Globus pallidus (tissue), 1 donor: ENCODE measurements at places on chromosomes 4 and X.

GRCh38 chrX:77014377-77015372 lies 432.5 kb upstream of the FGF16 start:
- DNase-seq, result peak; percentile 83

GRCh38 chr4:92483341-92483740 lies 179.6 kb downstream of the GRID2 start:
- DNase-seq, result no peak

GRCh38 chr4:58679886-58680285 lies 1569.7 kb upstream of the IGFBP7 start:
- no peak for DNase-seq

- no peak for DNase-seq
Measured at GRCh38 chr4:3308691-3309090, 15.9 kb downstream of the RGS12 start.

GRCh38 chr4:120754590-120754989 lies 167.9 kb downstream of the PRDM5 start:
- DNase-seq, result no peak

DNA sequence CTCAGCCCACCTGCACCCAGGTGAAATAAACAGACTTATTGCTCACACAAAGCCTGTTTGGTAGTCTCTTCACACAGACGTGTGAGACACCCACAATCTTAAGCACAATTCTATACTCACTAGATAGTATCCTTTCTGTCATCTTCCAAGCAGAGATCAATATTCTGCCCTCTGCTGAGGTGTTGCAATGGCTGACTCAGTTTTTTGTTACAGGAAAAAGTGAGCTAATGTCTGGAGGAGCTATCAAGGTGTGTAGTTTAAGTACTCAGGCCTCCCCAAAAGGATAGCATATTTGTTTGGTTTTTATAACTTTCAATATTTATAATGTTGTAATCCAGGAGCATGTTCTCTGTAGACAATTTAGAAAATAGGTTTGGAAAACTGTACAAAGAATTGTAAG lies 775.2 kb upstream of the POU3F4 start:
- DNase-seq, result no peak

DNA sequence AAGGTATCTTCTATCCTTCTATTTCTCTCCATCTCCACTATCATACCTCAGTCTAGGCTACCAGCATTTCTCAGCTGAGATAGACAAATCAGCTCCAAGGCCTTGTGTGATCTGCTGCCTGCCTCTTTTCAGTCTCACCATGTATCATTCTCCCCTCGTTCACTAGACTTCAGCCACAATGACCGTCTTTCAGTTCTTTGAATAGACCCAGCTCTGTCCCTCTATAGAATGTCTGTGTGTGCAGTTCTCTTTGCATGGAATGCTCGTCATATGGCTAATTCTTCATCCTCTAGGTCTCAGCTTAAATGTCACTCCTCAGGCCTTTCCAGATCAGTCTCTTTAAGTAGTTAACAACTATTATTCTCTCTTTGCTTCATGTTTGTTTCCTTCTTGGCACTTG lies 6.5 kb downstream of the IGBP1 start:
- peak; percentile 55 for DNase-seq

GRCh38 chr4:32991663-32992062 lies 2271.5 kb downstream of the PCDH7 start:
- DNase-seq, result no peak

GRCh38 chrX:148417934-148418333 lies 82.5 kb upstream of the AFF2 start:
- no peak for DNase-seq

GRCh38 chr4:177320721-177321120 lies 11.0 kb downstream of the NEIL3 start:
- no peak for DNase-seq

- DNase-seq, result no peak
Measured at GRCh38 chrX:14554131-14554715, 24.9 kb downstream of the GLRA2 start.

GRCh38 chrX:132119821-132120515 lies 7.9 kb downstream of the FRMD7 start:
- no peak for DNase-seq

DNA sequence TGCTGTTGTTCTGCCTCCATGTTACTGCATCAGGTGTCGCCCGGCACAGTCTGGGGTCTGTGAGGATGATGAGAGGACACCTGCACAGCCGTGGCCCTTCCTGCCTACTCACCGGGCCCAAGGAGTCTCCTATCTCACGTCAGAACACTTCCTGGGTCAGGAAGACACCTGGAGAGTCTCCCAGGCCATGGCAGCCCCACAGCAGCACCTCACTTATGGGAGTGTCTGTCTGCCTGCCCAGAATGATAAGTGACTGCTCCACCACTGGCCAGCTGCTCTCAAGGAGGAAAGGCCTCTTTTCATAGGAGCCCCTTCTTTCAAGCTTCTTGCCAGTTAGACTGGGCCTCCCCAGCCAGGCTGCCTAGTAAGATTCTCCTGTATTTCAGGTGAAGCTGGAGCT lies 56.1 kb downstream of the NELFA start:
- no peak for DNase-seq

DNA sequence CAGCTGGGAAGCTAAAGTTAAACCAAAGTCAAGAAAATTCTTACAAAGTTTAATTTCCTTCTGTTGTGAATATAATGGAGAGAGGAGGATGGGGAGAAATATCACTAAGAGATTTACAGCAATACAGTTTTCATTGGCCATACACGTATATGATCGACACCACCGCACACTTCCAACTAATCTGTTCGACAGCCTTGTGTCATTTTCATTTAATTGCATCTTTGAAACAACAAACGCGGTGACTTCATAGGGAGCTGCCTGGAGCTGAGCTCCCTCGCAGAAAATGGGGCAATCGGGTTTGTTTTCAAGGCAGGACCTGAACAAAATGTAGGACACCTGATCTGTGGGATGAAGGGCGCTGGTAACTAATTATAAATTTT lies 1.3 kb downstream of the PTPN13 start:
- DNase-seq, result no peak

GRCh38 chrX:69543572-69543971 lies 39.4 kb downstream of the NALF2 start:
- no peak for DNase-seq

DNA sequence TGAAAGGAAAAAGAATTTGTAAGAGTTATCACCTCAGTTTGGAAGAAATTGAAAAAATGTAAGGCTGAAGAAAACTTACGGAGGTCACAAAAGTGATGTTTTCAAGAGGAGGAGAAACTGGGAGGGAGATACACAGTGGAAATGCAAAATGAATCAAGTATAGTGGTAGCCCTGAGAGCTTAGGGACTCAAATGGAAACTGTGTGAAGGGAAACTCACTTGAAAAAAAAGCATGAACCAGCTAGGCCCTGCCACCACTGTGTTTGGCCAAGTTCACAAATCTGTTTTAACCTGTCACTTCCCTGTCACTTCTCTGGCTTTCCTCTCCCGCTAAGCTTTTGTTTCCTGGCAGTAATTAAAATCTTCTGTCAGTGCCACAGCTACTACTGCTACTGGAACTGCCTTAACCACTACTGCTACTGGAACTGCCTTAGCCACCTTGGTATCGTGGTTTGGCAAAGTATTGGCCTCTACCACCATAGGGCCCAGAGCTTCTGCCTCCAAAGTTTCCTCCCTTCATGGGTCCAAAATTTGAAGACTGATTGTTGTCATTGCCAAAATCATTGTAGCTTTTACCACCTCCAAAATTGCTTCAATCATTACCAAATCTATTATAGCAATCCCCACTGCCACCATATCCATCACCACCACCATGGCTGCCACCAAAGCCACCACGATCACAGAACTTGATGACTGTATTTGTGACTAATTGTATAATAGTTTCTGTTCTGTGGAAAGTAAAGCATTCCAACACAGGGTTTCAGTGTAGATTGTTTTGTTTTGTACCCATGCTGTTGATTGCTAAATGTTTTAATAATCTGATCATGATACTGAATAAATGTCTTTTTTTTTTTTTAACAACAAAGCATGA lies 41.5 kb downstream of the SMARCA5 start:
- DNase-seq, result no peak

DNA sequence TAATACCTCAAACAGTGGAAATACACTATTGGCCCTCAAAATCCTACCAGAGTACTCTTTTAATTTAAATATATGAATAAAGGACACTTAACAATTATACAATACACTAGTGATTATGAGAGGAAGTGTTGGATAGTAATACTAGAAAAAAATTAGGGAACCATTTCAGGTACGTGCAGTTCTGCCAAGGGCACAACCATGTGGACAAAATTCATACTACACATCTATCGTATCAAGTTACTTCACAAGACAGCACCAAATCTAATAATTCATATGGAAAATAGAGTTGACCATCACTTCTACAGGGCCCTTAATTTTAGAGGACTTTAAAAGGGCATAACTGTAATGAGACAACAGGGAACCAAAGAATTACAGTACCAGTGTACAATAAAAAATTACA lies 69.2 kb upstream of the ZCCHC13 start:
- DNase-seq, result no peak

DNA sequence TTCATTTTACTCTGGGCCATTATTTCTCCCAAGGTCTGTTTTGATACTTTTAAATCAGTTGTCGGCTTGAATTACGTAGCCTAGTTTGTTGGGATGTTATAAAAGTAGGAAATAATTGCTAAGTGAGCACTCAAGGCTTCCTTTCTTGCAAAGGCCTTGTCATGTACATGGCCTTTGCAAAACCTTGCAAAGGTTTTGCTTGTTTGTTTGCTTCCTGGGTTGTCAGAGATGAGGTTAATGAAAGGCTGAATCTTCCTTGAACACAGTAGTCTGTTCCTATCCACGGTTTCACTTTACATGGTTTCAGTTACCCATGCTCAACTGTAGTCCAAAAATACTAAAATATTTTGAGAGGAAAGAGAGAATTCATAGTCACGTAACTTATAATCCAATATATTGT lies 113.5 kb downstream of the NAA11 start:
- no peak for DNase-seq

- DNase-seq, result peak; percentile 51
Measured at GRCh38 chrX:2484721-2485648, 15.8 kb downstream of the DHRSX start.

DNA sequence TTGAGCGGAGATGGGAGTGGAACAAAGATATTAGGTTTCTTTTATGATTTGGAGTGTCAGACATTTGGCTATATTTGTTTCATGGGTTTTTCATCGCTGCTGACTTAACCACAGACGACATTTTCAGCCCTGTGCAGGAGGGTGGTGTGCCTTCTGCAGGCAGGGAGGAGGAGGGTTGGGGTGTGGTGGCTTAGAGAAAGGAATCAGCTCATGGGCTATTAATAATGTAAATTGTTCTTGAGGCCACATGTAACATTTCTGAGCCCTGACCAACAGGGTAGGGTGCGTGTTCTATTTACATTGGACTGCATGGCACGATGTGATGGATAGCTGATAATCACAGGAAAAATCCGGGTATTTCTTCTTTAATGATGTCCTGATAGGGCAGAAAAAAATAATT lies 67.6 kb downstream of the POLA1 start:
- DNase-seq, result no peak

DNA sequence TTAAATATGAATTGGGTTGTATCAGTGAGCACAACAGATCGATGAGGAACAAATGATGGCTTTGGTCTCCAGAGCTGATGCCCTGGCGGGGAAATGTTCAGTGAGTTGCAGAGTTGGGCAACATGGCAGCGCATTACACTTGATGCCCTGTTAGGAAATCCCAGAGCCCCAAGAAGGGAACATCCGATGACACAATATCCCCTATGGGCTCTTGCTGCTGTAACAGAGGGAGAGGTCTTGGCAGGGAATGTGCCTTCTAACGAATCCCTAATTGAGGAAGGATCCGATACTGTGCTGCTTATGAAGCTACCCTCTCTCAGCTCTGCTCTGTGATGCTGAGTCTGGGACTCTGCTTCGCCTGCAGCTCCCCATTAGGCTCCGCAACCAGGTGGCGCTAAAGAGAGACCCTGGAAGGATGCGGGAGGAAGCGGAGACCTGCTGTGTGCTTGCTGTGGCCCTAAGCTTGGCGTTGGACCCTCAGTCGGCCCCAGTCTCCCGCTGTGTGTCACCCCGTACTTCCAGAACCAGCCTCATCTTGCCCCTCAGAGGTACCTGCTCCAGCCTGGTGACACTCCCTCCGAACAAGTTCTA lies 38.9 kb downstream of the PDHA1 start:
- peak; percentile 40 for DNase-seq

DNA sequence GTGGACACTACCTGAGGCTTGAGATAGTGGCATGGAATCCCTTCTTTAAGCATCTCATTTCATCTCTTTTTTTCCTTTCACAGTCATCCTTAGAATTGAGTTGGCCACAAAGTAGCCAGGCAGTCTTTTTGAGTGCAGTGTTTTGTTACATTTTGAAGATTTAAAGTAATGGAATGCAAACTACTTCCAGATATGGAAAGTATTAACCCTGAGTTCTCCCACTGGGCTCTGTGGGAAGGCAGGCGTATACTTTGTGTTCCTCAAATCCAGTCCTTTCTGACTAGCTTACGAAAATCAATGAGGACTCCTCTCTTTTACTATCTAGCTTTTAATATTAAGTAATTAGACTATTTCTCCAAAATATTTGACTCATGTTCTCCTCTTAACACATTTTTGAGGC lies 29.9 kb downstream of the PCDH10 start:
- DNase-seq, result no peak

- no peak for DNase-seq
Measured at GRCh38 chr4:187184508-187184907, 460.9 kb upstream of the FAT1 start.

GRCh38 chr4:152398060-152398459 lies 137.8 kb downstream of the FBXW7 start:
- no peak for DNase-seq

GRCh38 chr4:71584585-71584984 lies 199.3 kb downstream of the GC start:
- no peak for DNase-seq

- no peak for DNase-seq
Measured at GRCh38 chr4:124907881-124908280, 195.3 kb upstream of the ANKRD50 start.

DNA sequence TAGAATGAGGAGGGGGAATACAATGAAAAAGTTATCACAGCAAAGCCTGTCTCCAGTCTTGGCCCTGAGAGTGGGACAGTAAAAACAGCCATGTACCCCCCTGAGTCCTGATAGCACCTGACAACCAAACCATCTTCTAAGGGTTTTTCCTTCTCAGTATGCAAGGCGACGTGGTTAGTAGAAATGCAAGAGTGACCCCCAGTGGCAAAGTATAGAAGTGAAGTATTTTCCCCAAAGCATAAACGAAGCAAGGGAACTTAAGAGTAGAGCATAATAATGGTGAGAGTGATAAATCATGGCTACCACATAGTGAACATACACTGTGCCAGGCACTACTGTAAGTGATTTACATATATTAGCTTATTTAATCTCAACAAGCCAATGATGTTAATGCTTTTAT lies 52.8 kb downstream of the FAM47C start:
- DNase-seq, result peak; percentile 11

DNA sequence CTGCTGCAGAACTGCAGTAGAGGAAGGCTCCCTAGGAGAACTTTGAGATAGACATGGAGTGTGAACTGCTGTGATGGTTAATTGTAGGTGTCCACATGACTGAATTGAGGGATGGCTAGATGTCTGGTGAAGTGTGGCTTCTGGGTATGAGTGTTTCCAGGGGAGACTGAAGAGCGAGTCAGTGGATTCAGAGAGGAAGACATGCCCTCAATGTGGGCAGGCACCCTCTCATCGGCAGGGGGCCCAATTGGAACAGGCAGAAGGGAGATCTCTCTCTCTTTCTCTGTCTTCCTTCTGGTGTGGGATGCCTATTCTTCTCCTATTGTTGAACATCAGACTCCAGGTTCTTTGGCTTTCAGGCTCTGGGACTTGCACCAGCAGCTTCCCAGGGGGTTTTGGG lies 304.7 kb upstream of the GATB start:
- DNase-seq, result no peak

- DNase-seq, result no peak
Measured at GRCh38 chr4:726838-727237, 21.2 kb downstream of the PCGF3 start.

- DNase-seq, result no peak
Measured at GRCh38 chrX:69067841-69068240, 97.4 kb downstream of the PJA1 start.
